Cerebellum (tissue), 4 donors: ENCODE measurements at places on chromosomes 7 and 10. TPM values are rescaled to one million over a fixed set of nuclear protein-coding genes. Genes with fewer than 3 reads are reported as not detected.

DNA sequence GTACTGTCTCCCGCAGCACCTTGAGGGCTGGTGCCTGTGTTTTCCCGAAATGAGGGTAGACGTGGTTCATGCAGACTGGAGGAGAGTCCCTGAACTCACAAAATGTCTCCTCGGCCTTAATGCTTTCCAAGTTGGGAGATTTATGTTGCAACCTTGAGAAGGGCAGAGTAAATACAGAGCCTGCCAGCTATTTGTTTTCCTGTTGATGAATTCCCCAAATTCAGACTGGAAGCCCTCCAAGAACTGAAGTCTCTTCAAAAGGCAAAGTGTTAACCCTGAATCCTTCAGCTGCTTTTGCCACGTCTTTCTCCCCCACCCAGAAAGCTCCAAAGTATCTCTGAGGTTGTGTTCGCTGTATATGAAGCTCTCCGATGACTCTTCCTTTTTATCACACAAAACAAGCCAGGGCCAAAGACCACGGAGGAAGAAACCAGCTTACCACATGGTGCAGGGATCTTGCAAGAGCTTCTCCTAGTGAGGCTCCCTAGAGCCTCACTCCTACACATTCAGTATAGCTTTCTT, 254.7 kb upstream of the NFE2L3 start:
- no peak for DNase-seq

DNA sequence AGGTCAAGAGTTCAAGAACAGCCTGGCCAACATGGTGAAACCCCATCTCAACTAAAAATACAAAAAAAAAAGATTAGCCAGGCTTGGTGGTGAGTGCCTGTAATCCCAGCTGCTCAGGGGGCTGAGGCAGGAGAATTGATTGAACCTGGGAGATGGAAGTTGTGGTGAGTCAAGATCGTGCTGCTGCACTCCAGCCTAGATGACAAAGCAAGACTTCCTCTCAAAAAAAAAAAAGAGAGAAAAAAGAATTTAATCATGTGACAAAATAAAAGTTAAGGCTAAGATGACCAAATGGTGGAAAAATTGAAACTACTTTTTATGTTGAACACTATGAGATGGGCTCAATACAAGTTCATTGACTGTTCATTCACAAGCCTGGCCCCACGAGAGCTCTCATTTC, 141.1 kb upstream of the WDR11 start:
- DNase-seq, result no peak

DNA sequence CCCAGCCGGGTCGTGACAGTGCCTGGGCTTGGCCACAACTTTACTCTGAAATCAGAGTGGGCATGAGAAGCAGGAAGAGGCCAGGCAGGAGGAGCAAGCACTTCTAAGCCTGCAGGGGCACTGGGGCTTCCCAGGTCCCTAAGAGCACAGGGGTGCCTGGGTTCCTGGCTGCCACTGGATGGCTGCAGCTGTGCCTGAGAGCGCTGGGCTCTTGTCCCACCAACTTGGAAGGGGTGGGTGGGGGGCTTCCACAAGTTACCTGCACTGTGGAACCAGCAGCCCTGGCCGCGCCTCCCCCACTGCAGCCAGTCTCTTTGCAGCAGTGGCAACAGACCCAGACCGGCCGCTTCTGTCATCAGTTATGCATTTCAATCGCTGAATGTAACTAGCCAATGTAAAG, 434.7 kb upstream of the GRM3 start:
- DNase-seq, result no peak

GRCh38 chr7:38978491-38978890, 782 bp downstream of the POU6F2 start:
- DNase-seq, result no peak

PDZD7 gene
- total RNA-seq, result 5.9 TPM

C10orf53 gene
- total RNA-seq, result 0.18 TPM

DAGLB gene
- 17.5 TPM for total RNA-seq
